Neural crest cell (in vitro differentiated cells): ENCODE measurements at places on chromosomes 7 and 10.

GRCh38 chr7:4998910-4999309 lies 39.9 kb upstream of the MMD2 start:
- no peak for DNase-seq

DNA sequence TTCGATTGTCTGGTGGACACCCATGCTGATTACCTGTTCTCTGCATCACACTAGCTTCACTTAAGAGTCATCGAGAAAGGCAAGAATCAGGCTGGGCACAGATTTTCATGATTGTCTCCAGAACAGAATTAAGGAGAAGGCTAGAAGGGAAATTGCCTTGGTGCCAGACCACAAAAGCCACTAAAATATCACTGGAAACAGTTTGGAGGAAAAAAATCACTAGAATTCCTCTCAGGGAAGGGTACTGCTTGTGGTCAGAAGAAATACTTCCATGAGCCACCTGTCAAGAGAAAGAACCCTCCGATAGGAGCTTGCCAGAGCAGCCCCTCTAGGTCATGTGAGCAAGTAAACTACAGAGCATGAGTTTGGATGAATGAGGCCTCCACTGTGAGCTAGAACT lies 269.3 kb upstream of the TEX47 start:
- no peak for DNase-seq

DNA sequence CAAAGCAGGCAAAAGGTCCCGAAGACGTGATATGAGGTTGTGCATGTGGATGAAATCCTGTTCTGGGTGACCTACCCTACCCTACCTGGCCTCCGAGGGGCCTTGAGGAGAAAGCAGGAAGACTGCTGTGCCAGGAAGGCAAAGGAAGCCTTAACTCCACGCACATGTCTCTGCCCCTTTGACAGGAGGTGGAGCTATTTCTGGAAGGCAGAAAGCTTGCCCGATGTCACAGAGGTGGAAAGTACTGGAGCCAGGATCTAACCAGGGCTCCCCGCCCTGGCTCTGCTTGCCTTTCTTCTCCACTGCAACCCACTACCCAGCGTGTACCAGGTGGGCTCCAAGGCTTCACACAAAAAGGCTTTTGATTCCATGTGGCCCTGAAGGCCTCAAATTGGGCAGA lies 66.4 kb upstream of the DDC start:
- no peak for DNase-seq

DNA sequence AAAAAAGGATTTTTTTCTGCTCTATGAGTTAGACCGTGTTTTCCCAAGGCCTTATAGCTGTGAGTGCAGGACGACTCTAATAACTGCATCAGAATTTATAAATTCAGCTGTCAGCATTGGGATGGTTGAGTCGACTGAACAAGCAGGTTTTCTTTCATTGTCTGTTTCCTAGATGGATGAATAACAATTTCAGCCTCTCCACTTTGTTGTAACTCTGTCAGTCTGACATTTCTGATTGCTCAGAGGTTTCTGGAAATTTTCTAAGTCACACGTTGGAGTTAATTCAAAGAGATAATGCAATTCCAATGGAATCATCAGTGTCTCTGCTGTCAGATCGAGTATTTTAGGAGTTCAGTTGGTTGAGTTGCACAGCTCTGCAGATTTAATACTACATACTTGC lies 159.2 kb downstream of the CHN2 start:
- no peak for DNase-seq

DNA sequence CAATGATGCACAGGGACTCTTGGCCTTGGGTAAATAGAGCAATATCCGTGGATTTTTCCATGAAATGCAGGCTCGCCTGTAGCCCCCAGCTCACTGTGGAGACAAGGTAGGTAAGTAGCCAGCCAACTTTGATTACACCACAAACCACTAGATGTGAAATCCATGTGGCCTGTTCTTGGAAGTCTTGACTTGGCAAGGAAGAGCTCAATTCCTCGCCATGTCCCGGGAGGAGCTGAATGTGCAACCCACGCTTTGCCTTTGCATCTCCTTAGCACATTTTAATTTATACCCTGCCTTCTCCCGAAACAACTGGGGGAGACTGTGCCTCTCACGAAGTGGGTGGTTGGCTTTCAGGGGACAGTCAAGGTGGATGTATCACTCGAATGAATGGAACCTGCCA lies 347.7 kb upstream of the MKI67 start:
- no peak for DNase-seq

- DNase-seq = no peak
Measured at GRCh38 chr7:16649196-16649595, 3.2 kb downstream of the BZW2 start.

DNA sequence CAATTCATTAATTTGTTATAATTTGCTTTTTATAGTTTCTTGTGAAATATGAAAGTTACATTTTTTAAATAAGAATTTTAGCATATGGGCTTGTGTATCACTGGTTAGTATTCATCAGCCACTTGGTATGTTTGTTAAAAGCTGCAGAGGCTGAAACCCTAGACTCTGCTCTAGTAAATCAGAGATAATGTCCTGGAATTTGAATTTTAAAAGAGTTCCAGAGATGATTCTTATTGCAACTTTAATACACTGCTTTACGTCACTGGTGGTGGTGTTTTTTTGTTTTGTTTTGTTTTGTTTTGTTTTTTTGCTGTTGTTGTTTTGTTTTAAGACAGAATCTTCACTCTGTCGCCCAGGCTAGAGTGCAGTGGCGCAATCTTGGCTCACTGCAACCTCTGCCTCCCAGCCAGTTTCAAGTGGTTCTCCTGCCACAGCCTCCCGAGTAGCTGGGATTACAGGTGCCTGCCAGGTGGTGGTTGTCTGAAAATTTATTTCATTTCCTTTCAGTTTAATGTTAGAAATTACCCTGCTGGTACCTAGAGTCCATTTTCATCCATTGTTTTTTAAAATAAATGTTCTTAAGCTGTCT lies 43.8 kb downstream of the PTPN12 start:
- DNase-seq = no peak

DNA sequence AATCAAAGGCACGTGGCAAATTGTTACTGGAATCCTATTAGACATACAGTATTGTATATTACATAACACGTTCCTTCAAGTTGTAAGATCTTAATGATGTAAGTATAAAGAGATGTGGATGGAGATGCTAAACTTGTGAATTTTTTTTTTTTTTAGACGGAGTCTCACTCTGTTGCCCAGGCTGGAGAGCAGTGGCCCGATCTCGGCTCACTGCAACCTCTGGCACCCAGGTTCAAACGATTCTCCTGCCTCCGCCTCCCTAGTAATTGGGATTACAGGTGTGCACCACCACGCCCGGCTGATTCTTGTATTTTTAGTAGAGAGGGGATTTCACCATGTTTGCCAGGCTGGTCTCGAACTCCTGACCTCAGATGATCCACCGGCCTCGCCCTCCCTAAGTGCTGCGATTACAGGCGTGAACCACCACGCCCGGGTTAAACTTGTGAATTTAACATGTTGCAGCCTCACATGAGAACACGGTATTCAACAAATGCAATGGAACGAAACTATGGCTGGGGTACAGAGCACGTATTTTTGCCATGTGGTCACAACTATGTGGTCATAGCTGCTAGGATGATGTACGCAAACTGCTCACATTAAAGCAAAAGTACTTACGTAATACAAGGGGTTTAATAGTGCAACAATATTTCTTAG lies 818 bp upstream of the SUPV3L1 start:
- DNase-seq = no peak

DNA sequence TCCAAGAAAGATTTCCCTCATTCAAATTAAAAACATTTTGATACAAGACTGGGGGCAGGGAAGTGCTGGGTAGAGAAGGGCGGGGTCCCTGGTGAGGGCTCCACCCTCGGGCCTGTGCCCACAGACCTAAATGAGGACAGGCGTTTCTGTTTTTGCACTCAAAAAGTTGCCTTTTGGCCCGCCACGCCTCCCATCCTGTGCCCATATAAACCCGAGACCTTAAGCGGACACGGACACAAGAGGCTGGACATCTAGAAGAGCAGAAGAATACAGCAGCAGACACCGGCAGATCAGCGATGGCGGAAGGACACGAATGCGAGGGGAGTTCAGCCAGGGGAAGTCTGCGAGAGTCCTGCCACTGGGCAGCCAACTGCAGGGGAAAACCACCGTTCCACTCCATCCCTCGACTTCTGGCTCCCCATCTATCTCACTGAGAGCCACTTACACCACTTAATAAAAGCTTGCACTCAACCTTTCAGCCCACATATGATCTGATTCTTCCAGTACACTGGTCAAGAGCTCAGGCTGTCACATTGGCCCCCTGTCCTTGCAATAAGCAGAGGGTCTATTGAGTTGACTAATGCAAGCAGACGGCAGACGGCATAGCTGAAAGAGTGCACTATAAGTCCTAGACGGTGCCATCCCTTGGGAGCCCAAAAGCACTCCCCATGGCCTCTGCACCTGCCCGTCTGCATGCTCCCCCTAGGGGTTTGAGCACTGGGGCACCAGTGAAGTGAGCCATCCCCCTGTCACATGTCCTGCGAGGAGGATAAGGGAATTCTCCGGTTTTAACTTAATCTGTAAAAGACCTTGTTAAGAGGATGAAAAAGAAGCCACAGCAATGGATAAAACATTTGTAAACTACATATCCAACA lies 181.8 kb upstream of the PRSS1 start:
- DNase-seq = no peak

GRCh38 chr10:101043363-101043707 lies 12.3 kb downstream of the SFXN3 start:
- DNase-seq = no peak

GRCh38 chr7:31044529-31044928 lies 7.6 kb upstream of the ADCYAP1R1 start:
- DNase-seq = no peak

DNA sequence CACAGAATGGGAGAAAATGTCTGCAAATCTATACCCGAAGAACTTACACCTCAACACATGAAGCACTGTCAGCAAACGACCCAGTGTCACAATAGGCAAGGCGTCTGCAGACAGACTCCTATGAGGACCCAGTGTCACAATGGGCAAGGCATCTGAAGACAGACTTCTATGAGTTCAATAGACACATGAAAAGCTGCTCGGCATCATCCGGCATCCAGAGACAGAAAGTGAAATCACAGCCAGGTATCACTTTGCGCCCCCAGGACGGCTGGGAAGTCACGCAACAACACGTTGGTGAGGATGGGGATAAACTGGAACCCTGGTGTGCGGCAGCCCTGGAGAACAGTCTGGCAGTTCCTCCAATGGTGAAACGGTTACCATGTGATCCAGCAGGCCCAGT lies 273.2 kb downstream of the ELFN1 start:
- DNase-seq = no peak

DNA sequence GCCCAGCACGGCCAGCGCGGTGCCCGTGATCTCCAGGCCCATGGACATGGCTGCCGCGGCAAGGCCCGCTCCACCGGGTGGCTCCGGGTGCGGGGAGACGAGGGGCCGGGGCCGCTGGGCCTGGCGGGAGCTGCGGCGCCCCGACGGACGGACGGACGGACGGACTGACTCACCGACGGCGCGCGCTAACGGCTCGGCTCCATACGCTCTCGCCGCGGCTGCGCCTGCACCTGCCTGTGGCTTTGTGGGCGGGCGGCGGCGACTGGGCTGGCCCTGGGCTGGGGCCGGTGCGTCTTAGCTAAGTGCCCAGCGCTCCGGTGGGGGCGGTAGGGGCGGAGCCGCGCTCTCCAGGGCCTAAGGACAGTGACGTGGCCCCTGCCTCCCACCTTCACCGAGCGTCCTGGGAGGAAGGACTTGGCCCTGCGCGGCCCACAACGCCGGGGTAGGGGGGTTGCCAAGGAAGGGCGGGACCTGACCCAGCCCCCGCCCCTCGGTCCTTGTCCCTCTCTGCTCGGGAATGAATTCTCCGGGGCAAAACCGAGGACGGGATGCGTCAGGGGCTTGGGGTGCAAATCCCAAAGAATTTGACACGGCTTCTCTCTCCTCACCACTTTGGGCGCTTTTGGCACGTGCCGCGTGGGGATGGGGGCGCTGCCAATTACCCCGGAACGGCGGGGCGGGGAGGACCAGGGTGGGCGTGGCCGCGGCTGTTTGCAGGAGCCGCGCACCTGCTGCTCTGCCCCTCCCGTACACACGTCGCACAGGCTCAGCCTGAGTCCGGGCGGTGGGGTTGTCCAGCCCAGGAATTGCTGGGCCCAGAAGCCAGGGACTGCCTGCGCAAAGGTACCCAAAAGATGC lies at the start of gene CLDN3:
Gene CLDN3, minus strand, starts transcription at position 269 of the 858 bp plus-strand sequence. Its CDS starts 221 bp downstream, at position 48.
- DNase-seq = no peak

DNA sequence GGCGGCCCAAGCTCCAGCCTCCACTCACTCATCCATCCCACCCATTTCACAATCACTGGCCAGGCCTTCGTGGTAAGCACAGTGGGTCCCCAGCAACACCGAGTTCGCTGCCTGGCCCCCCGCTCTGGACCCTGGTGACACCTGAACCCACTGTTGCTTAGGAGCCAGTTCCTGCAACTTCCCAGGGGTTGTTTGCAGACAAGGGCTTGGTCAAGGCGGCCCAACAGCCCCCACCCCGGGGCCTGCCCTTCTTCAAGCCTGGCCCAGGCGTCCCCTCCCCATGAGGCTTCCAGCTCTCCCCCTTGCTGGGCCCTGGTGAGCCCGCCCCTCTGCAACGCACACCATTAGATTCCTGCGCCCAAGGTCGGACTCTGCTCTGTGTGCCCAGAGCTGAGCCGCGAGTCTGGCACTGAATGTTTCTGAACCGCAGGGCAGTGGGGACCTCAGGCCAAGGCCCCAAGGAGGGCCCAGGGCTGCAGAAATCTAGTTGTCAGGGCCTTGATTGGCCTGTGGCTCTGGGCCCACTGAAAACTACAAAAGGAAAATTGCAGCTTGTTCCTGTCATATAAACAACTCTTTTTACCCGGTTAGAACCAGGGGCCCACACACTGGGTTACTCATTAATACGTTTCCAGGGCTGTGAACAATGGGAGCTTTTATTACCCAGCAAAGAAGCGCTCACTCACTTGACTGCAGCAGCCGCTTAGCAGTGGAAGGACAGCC lies 2.1 kb upstream of the COX19 start:
- no peak for DNase-seq

GRCh38 chr7:143938379-143939243 lies 3.6 kb downstream of the OR2F2 start:
- no peak for DNase-seq

DNA sequence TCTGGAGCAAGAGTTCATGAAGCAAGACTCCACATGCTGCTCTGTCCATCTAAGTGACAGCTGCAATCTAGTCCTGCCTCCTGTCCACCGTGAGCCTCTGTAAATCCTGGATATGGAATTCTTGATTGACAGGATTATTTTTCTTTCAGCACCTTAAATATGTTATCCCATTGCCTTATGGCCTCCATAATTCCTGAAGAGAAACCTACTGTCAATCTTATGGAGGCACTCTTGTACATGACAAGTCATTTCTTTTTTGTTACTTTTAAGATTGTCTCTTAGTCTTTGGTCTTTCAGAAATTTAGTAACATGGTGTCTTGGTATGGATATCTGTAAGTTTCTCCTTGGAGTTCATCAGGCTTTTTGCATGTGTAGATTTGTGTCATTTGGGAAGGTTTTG lies 82.8 kb downstream of the NPSR1 start:
- DNase-seq = no peak

GRCh38 chr10:10514797-10515196 lies 502.9 kb upstream of the CELF2 start:
- no peak for DNase-seq

GRCh38 chr7:143320620-143321019 lies 4.7 kb downstream of the CLCN1 start:
- DNase-seq = no peak
